ENCODE measurements at places on chromosomes 5 and 9. TPM values are rescaled to one million over a fixed set of nuclear protein-coding genes. Genes with fewer than 3 reads are reported as not detected.

The PCDHB6 gene
- polyA plus RNA-seq = not detected

The SLC2A8 gene
- not detected for polyA plus RNA-seq

The LCN2 gene
- not detected for polyA plus RNA-seq

The NMUR2 gene
- not detected for polyA plus RNA-seq

The DOCK8 gene
- 84.6 TPM for polyA plus RNA-seq

The AQP7 gene
- polyA plus RNA-seq = 0.53 TPM

The CFAP90 gene
- not detected for polyA plus RNA-seq

The PCDHA7 gene
- not detected for polyA plus RNA-seq

DNA sequence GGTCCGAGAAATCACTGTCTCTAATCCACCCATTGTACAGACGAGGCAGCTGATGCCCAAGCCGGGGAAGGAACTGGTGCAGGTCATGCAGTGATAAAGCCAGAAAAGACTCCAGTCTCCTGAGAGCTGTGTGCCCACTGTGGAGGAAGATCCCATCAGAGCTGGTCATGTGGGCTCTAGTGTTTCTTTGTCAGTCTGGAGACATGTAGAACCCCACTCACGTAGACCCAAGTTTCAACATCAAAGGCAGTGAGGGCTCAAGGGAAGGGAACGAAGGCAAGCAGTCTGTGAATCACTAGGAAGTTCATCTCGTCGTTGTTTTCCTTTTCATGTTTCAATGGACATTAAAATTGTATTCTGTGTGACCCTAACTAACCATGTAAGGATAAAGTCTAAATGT is 14.6 kb upstream of the GLIPR2 start:
- DNase-seq = no peak

GRCh38 chr5:14932902-14933469 is 61.4 kb upstream of the ANKH start:
- DNase-seq = no peak

DNA sequence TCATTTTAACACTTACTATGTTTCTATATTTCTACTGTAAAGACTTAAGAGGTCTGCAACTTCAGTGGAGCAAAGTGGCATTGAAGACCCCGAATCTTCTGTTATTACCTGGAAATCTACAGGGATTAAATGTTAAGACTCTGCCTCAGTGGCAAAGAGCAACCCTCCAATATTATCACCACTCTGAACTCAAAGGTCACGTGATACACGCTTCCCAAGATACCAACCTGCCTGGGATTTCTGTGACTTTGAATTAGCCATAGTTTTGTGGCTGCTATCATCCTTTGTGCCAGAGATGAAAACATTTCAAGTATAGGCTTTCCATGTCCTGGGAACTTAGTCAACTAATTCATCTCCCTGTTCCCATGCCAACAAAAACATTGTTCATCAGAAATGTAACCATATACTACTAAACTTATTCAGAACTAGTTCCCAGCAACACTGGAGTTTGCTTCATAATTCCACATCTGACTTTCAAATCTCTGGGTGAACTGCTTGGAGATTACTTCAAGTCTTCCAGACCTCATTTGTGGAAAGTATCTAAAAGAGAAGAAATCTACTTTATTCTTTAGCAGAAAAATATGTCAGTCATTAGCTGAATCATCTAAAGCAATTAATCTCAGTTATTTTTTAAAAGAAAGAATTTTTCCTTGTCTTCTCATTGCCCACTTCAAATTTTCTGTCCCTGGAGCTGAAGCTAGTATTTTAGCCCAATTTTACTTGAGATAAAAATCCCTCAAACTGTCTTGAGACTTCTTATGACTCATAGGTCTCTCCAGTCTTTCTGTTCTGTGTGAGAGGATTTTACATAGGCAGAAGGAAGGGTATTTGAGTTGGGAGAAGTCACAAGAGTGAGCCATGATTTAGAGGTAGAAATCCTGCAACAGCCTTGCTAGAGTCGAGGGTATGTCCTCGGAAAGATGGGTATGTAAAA is 83.0 kb downstream of the ZNF462 start:
- DNase-seq = no peak

DNA sequence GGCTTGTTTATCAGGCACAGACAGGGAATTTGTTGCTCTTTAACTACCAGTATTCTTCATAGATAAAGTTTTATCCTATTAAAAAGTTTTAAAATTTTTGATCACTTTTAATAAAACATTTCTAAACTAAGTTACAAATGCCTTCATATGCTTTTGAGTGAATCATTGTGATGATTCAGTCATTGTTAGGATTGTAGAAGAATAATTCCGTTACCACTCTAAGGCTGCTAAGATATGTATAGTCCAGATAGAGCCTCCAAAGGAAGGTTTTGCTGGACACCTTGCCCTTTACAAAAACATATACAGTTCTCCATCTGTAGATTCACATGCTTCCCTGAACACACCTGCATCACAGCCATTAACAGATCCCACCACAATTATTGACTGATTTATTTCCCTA is 233.7 kb downstream of the SPOCK1 start:
- DNase-seq = no peak

GRCh38 chr9:72349240-72349639 is 15.8 kb downstream of the ZFAND5 start:
- no peak for DNase-seq

DNA sequence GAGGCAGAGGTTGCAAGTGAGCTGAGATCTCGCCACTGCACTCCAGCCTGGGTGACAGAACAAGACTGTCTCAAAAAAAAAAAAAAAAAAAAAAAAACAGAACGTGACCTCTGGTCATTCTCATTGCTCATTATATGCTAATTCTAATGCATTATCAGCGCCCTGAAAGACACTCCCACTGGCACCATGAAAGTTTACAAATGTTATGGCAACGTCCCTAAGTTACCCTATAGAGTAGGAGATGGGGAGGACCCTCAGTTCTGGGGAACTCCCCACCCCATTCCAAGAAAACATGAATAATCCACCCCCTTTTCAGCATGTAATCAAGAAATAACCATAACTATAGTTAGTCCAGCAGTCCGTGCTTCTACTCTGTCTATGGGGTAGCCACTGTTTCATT is 48.9 kb upstream of the DENND4C start:
- no peak for DNase-seq

GRCh38 chr5:100575815-100576214 is 40.6 kb downstream of the FAM174A start:
- no peak for DNase-seq

GRCh38 chr5:131682826-131683225 is 47.8 kb upstream of the RAPGEF6 start:
- DNase-seq = no peak

- no peak for DNase-seq
These were observed 715 bp downstream of the FGF10 start for GRCh38 chr5:44388321-44389089.

DNA sequence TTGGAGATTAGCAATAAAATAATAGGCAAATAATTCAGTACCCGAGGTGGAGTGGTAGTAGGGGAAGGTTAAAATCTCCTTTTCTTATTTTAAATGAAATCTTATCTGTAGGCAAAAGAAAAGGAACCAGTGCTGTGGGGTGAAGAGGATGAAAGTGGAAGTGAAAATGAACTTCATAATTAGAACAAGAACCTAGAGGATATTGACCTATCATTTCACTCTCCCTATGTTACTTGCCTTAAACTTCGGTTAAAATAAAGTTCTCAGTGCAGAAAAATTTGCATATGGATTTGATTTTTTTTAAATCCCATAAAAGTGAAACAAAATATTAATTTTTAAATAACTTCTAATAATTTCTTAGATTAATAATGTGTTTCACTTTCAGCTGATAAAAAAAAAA is 1094.9 kb upstream of the C9orf72 start:
- no peak for DNase-seq

DNA sequence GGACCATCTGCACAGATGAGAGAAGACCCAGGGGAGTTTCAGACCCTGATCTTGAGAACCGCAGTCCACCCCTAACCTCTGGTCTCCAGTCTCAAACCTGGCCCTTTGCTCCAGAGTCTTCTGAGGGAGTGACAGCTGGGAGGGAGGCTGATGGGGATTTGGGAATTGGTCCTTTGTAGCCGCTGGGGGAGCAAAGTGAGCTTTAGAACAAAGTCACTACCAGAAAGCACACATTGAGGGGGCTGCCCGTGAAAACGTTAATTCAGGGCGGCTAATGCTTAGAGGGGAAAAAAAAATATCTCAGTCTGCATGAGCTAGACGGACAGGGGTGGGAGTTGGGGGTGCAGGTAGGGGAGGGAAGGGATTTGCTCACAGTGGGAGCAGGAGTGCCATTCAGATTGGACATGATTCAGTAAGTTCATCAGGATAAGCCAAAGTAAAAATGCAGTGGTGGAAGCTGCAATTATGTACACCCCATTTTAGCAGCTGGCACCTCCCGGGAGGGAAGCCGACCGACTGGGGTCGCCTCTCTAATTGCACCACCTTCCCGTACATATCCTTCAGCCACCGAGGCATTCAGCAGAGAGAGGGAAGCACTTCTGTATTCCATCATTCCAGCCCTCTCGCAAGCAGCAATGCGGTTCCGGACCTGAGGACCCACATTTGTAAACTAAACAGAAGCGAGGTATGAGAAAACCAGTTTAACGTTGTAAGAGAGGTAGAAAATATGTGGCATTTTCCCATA is 123.4 kb upstream of the RETREG1 start:
- DNase-seq = no peak

DNA sequence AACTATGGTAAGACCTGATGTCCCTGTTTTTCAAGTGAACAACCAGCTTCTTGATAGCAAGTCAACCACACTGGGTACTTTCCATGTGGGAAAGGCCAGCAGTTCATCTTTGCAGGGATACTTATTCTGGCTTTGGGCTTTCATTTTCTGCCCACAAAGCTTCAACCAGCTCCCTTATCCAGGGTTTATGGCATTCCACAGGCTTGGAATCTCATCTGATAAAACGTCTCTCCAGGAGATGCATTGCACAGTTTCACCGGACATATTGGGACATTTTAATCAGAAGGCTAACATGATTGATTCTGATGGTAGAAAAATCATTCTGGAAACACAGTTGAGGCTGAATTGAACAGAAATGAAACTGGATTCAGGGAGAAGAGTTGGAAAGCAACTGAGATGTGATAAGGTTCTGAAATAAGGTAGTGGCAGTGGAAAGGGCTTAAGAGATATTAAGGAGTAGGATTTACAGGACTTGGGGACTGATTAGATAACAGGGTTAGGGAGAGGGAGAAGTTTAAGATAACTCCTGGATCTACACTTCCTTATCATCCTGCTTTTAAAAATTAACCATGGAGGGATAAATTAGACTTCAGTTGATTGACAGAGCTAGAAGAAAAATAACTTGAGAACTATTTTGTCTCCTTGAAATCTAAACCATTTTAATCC is 195.8 kb upstream of the FBXL7 start:
- DNase-seq = no peak

- DNase-seq = no peak
These were observed 128.1 kb downstream of the STARD4 start for GRCh38 chr5:111384220-111384619.

DNA sequence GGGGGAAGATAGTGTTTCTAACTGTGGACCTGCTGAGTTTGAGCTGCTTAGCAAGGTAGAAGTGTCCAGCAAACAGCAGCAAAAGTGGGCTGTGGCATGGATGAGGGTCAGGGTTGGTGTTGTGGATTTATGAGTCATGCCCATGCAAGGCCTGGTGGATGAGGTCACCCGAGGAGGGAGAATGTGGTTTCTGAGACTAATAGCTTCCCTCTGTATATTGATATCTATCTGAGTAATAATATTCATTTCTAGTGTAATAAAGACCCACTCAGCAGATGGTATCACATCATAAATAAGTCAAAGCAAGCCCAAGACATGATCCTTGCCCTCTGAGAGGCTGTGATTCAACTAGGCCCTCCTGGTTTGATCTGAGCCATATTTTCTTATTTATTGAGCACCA is 597.8 kb upstream of the CLINT1 start:
- DNase-seq = no peak

DNA sequence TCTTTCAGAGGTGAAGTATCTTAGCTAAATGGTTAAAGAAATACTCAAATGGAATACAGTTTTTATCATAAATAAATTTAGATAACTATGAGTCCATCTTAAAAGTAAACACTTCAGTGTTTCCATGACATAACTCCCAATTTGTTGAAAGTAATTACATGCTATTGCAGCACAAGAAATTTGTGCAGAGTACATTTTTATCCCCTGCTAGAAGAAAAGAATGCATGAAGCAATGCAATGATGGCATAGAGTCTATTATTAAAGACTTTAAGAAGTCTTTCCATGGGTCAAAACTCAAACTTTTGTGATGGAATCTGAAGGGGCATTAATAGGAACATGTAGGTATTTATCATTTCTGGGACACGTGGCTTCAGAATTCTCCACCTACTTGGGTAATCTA is 106.6 kb upstream of the DPYSL3 start:
- DNase-seq = no peak

DNA sequence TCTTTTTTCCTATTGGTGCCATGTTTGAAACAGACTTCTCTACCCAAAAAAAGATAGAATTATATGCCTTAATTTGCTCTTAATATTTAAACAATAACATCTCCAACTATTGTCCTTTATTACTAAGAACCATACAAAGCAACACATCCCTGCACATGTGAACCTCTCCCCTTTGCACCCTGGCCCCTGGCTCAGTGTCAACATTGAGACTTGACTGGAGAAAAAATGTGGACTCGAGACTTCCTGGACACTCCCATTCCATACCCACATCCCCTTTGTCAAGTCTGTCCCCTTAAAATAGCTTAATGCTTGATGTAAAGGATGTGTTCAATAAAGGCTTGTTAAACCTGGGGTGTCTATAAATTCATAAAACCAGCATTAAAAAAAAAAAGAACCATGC is 53.2 kb downstream of the TTC39B start:
- no peak for DNase-seq

GRCh38 chr9:18798106-18798505 is 234.9 kb downstream of the SAXO1 start:
- no peak for DNase-seq

DNA sequence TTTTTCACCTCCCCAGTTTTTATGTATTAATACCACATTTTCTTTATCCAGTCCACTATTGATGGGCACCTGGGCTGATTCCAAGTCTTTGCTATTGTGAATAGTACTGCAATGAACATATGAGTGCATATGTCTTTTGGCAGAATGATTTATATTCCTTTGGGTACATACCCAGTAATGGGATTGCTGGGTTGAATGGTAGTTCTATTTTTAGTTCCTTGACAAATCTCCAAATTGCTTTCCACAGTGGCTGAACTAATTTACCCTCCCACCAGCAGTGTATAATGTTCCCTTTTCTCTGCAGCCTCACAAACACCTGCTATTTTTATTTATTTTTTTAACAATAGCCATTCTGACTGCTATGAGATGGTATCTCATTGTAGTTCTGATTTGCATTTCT is 340.2 kb downstream of the ADAMTS6 start:
- DNase-seq = no peak

DNA sequence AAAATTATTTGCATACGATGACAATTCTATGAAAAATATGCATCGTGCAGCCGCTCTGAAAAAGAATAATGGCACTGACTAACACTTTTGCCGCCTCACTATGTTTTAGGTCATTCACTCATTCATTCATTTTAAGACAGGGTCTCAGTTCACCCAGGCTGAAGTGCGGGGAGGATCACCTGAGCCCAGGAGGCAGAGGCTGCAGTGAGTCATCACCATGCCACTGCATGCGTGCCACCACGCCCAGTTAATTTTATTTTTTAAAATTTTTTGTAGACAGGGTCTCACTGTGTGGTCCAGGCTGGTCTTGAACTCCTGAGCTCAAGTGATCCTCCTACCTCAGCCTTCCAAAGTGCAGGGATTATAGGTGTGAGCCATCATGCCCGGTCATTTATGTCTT is 37.0 kb downstream of the RAPGEF1 start:
- no peak for DNase-seq

Data from naive thymus-derived CD4-positive, alpha-beta T cell (primary cell).